ENCODE measurements at places on chromosomes 6 and 20.
A peak's percentile ranks its signal among the peaks of the same experiment; 100 is the strongest.

- no peak for DNase-seq
Measured at GRCh38 chr6:14000901-14001300, 76.1 kb downstream of the RNF182 start.

GRCh38 chr6:45815466-45816125 is 200.1 kb downstream of the CLIC5 start:
- no peak for DNase-seq

GRCh38 chr20:13420625-13421024 is 199.6 kb downstream of the ISM1 start:
- DNase-seq: no peak

DNA sequence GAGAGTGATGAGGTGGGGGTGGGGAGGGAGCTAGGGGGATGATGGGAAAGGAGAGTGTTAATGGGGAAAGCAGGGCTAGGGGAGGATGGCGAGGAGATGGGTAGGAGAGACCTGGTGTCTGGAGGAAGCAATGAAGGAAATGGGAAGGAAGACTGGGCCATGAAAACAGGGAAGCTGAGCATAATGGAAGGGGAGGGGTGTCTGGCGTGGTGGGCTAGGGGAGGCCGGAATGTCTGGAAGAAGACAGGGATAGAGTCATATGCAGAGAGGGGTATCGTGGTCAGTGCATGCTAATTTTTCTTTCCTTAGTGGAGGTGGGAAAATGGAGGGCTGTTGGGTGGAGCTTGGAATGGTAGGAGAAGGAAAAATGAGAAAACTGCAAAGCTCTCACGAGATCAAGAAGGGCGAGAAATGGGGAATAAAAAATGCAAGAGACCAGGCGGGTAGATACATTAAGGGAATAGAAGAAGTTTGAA is 423 bp downstream of the KLHDC3 start:
- no peak for DNase-seq

DNA sequence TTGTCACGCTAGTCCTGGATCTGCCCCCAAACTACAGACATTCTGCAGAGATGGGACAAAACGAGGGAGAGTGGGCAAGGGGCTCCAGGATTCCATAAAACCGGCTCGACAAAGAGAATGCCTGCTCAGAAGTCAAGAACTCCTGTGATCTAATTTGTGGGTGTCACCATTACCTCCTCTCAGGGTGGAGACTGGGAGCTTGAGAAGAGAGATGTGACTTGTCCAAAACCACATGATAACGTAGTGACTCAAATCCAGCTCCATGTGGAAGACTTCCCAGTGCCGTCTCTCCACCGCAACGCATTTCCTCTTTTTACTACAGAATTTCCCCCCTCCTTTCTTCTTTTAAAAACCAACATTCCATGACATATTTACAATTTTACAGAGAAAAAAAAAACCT is 44.3 kb downstream of the TRERF1 start:
- no peak for DNase-seq

DNA sequence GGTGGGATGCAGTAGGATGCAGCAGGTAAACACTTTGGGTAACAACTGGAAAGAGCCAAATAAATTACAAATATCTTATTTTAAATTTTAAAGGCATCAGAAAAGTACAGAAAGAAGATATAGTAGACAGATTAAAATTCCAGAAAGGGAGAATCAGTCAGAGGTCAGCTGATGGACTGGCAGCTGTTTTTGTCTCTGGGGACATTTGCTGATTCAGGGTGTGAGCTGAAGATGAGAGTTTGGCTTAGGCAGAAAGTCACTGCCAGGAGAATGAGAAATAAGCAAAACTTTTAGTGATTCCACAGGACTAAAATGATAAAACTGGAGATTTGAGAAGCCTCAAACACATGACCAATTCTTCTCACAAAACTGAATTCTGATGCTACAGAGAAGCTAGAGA is 39.5 kb downstream of the AHI1 start:
- no peak for DNase-seq

- no peak for DNase-seq
Measured at GRCh38 chr6:28429781-28430180, 13.5 kb downstream of the ZSCAN23 start.

DNA sequence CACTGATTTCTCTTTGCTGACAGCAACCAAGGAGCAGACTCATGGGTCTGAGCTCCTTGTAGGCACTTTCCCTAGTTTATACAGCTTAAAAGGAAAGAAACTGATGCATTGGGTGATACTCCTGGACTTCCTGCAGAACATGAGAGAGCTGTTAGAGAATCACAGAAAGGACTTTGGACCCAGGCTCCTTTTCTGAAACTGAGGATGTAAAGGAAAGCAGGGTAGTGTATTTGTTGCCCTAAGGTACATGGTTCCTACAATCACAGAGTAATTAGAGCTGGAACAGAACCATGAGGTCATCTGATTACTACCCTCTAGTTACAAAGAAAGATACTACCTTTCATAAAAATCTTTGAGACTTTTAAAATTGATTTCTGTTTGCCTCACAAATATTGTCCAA is 477.1 kb upstream of the SPTLC3 start:
- DNase-seq: no peak

DNA sequence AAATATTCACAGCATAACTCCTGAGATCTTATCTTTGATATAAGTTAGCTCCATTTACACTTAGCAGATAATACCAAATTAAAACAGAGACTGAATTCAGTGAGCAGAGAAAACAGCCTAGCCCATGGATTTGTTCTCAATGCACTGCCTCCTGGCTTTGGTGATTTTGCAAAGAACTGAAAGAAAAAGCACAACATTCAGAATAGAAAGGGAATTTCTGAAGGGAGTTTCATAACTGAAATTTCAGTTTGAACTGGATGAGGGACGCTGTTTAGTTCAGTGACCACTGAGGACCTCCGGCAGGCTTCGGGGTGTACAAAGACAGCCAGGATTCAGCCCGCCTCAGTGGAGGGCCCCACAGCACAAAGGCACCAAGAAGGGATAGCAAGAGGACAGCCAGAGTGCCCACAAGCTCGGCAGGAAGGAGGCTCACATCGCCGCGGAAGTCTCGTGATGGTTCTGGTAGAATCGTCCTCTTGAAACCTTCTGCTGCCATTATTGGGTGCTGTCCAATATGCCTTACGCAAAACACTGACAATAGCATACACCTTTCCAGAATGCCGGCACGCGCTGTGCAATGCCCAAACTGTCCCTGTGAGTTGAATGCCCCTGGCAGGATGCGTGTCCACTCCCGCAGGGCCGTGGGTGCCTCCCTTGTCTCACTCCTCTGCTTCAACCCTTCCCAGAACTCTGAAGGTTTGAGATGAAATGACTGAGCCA is 9.7 kb upstream of the IRF4 start:
- DNase-seq: no peak

GRCh38 chr6:26187292-26187691 is 100.1 kb downstream of the HFE start:
- no peak for DNase-seq

DNA sequence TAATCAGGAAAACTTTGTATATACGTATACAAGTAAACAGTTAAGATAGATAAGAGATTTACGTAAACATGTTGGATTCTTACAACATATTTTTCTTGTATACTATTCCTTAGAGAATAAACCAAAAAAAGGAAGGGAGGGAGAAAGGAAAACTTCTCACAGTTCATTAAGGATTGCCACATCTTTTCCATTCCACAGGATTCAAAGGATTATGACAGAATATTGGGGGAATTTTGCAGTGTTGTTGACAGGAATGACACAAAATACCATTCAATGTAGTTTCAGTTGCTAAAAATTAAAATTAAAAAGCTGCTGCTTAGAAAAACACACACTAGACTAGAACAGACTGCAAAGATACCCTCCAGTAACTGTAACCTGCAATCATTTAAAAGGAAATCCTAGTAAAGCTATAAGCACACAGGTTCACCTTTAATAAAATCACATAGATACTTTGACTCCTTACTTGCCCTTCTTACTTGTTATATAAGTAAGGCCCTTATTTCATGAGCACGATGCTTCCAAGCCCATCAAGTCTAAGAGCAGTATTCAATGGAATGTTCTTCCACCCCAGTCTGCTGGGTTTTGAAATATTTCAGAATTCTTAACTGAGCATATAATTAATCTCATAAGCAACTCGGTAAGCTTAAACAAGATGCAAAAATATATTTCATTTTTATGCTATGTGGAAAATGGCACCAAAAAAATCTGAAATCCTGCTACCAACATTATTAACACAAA is 107.8 kb downstream of the SMLR1 start:
- DNase-seq: no peak

- DNase-seq: no peak
Measured at GRCh38 chr20:432677-433299, 24.7 kb downstream of the RBCK1 start.

DNA sequence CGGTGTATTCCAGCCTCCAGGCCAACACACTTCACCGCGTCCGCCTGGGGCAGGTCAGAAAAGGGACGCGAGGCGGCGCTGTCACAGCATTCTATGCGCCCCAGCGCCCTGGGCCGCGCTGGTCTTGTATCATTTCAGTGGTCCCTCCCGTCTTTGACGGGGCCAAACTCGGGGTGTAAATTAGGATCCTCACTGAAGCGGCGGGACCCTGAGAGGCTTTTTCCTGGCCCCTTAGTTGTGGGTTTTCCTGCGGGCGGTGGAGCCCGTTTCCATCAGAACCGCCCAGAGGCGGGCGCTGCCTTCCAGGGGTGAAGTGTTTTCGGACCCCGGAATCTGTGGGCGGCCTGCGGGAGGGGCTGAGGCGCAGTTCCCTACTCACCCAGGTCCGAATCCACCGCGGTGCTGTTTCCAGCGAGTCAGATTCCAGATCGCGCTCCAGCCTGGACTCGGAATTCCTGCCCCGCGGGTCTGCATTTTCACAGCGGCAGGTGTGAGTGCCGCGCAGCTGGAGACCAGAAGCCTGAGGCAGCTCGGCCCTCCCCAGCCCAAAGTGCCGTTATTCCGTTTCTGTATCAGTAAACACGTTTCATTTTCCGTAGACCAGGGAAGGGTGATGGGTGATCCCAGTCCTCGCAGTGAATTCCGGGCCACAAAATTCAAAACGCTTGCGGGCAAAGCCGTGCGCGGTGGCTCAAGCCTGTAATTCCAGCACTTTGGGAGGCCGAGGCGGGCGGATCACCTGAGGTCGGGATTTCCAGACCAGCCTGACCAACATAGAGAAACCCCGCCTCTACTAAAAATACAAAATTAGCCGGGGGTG is 3.9 kb upstream of the MICB start:
- peak; percentile 68 for DNase-seq

GRCh38 chr6:107652526-107653182 is 162.7 kb downstream of the SOBP start:
- no peak for DNase-seq

DNA sequence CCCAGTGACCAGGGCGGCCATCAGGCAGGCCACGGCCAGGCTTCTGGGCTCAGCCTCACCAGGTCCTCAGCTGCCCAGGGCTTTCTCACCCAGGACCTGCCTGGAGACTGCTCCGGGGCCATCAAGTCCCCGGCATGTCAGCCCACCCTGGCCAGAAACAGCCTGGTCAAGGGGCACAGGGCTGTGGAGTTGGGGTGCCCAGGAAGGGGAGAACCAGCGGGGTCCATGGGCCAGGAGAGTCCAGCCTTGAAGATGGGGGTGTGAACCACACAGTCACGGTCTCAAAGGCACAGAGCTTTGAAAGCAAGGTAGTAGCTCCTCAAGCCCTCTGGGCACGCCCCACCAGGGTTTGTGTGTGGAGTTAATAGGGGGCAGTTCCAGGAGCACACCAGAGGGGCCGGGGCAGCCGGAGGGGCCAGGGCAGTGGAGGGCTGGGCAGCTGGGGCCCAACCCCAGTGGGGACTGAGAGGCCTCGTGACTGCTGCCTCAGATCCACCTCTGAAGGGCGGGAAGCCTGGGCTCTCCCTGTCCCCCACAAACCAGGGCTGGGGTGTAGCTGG is 48.0 kb upstream of the BHLHE23 start:
- DNase-seq: no peak

DNA sequence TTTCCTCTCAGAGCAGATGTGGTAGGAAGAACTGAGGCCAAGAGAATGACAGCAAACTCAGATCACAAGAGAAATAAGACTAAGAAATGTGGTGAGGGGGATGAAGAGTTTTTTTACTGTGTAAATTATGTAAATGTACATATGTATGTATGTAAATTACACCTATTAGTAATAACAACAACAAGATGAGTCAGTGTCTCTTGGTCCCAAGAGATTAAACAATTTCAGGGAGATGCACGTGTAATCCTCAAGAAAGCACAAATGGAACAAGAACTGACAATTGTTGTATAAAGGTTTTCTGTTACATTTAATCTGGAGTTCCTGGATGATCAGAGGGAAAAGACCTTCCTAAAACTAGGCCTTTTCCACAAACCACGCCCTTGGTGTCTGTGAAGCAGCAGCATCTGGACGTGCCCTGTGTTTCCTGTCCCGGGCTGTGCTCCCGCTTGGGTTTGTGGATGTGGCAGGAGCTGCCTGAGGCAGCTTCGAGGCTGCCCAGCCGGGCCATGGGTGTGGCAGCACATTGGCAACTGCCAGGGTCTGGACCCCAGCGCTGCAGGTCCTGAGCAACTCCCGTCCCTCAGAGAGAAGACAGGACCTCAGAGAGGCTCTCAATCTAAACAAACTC is 994 bp downstream of the CLDN20 start:
- no peak for DNase-seq

- DNase-seq: peak; percentile 20
Measured at GRCh38 chr20:46559685-46560440, 9.4 kb upstream of the OCSTAMP start.

- DNase-seq: no peak
Measured at GRCh38 chr20:8002056-8002455, 17.5 kb downstream of the TMX4 start.

Data from NCI-H1105 (cell line).